ENCODE measurements at places on chromosomes 3 and 15. TPM values are rescaled to one million over a fixed set of nuclear protein-coding genes. Genes with fewer than 3 reads are reported as not detected.

USP50 gene
- total RNA-seq: not detected

CAMKV gene
- total RNA-seq: not detected

ASB14 gene
- total RNA-seq: 0.50 TPM

EPHB3 gene
- total RNA-seq: 4.9 TPM

ERICH6 gene
- not detected for total RNA-seq

MNS1 gene
- 2.3 TPM for total RNA-seq

HTR3E gene
- total RNA-seq: not detected

GRCh38 chr15:33234020-33234461 is 39.5 kb upstream of the FMN1 start:
- no peak overlapping the region for H3K4me3 ChIP-seq
- no peaks in the 10 kb centered on the region for H3K36me3 ChIP-seq
- no peak for DNase-seq
- no peaks in the 10 kb centered on the region for H3K4me1 ChIP-seq

GRCh38 chr3:49238274-49239127 is 38.5 kb downstream of the C3orf62 start:
- H3K36me3 ChIP-seq: no peaks in the 10 kb centered on the region
- no peak for DNase-seq
- H3K4me1 ChIP-seq: peaks cover 14% of the 10 kb centered on the region
- H3K27ac ChIP-seq: peak overlapping the region; percentile 62

DNA sequence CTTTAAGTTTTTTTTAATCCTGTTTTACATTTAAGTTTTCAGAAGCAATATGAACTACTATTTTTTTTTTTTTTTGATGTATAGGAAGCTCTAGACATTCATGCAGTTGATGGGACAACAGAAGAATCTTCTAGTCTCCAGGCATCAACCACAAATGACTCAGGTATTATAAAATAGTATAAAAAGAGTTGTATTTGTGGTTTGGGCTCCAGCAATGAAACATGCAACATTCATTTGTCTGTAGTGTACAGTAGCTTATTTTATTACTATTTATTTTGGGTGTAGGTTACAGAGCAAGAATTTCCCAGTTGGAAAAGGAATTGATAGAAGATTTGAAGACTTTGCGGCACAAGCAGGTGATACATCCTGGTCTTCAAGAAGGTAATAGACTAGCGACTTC is 38.6 kb downstream of the MGA start:
- peaks cover 9% of the 10 kb centered on the region for H3K4me1 ChIP-seq
- no peak for DNase-seq
- peaks cover 35% of the 10 kb centered on the region for H3K36me3 ChIP-seq
- H3K27me3 ChIP-seq: no peaks in the 10 kb centered on the region
- H3K27ac ChIP-seq: no peak overlapping the region

GRCh38 chr3:189950258-189950657 is 170.4 kb downstream of the P3H2 start:
- H3K36me3 ChIP-seq: no peaks in the 10 kb centered on the region
- no peak overlapping the region for H3K4me3 ChIP-seq
- no peak overlapping the region for H3K27ac ChIP-seq
- H3K27me3 ChIP-seq: peaks cover 3% of the 10 kb centered on the region
- DNase-seq: no peak

- H3K27ac ChIP-seq: no peak overlapping the region
- H3K36me3 ChIP-seq: no peaks in the 10 kb centered on the region
- no peak overlapping the region for H3K4me3 ChIP-seq
- H3K27me3 ChIP-seq: no peaks in the 10 kb centered on the region
- DNase-seq: no peak
These were observed 996 bp upstream of the SLC28A1 start for GRCh38 chr15:84883466-84883865.

DNA sequence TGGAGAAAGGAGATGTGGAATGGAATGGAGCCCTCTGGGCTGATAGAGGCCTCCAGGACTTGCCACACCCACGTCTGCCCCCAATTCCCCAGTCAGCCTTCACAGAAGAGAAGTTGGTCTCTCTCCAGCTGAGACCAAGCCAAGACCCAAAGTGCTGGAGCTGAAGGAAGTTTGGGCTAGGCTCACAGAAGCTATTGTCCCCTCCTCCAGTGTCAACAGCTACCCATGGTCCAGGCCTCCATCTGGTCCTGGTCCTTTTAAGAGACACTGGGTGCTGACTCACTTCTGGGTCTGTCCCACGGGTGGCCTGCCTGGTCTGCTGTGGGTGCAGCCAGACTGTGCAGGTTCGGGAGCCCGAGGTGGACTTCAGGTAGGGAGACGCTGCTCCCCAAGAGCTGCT is 179.8 kb downstream of the APBA2 start:
- no peak overlapping the region for H3K27ac ChIP-seq
- no peaks in the 10 kb centered on the region for H3K4me1 ChIP-seq
- H3K27me3 ChIP-seq: no peaks in the 10 kb centered on the region
- no peak overlapping the region for H3K4me3 ChIP-seq
- no peak for DNase-seq

- H3K27ac ChIP-seq: no peak overlapping the region
- no peaks in the 10 kb centered on the region for H3K36me3 ChIP-seq
- no peak for DNase-seq
- no peaks in the 10 kb centered on the region for H3K4me1 ChIP-seq
These were observed 18.1 kb upstream of the OR5AC2 start for GRCh38 chr3:98068824-98069223.

GRCh38 chr3:134260987-134261386 is 10.3 kb upstream of the RYK start:
- no peak overlapping the region for H3K27ac ChIP-seq
- H3K27me3 ChIP-seq: no peaks in the 10 kb centered on the region
- no peaks in the 10 kb centered on the region for H3K36me3 ChIP-seq
- DNase-seq: no peak

- no peaks in the 10 kb centered on the region for H3K27me3 ChIP-seq
- no peaks in the 10 kb centered on the region for H3K4me1 ChIP-seq
- no peak overlapping the region for H3K27ac ChIP-seq
- no peaks in the 10 kb centered on the region for H3K36me3 ChIP-seq
These were observed 1188.0 kb upstream of the ALCAM start for GRCh38 chr3:104178680-104179079.

- no peaks in the 10 kb centered on the region for H3K27me3 ChIP-seq
- peak overlapping the region; percentile 28 for H3K4me3 ChIP-seq
- H3K27ac ChIP-seq: no peak overlapping the region
- H3K4me1 ChIP-seq: no peaks in the 10 kb centered on the region
These were observed 420.7 kb downstream of the ZNF385D start for GRCh38 chr3:21330293-21330692.

GRCh38 chr3:52934630-52935530 is 37.5 kb upstream of the STIMATE start:
- no peaks in the 10 kb centered on the region for H3K4me1 ChIP-seq
- no peak overlapping the region for H3K27ac ChIP-seq

DNA sequence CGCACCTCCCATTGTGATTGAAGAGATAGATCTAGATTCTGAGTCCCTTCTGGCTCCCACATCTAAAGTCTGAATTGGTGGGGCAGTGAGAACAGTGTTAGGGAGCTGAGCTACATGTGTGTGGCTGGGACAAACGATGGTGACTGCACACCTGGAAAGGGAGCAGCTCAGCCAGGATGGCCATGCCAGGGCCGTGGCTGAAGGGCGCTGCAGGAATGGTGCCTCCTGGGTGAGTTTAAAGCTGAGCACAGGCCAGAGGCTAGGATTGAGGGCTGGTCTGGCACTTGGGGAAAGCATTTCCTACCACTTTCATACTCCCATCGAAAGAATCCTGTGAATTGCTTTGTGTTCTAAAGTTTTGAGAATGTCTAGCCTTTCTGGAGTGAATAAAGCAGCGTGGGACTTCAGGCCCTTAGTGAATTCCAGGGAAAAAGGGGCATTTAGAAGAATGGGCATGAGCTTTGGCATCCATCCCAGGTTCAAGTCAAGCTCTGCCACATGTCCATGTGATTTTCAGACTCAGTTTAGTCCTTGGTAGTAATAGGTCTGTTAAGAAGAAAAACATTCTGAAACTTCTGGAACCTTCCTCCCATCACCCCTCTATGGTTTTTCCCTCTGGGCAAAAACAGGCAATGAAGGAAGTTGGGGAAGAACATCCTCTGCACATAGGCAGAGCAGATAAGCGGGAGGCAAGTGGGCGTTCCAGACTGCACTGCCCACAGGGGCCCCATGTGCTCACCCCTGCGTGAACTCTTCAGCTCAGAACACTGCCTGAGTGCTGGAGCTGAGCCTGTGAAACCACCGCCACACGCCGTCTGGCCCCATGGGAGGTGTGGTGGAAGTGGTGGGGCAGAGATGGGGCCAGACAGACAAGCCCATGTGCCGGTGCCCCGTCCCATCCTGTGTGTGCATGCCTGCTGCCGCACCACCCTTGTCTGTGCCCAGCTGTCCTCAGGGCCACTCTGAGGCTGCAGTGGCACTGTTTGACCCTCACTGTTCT is 12.9 kb upstream of the CPNE9 start:
- DNase-seq: no peak
- H3K36me3 ChIP-seq: peaks cover 100% of the 10 kb centered on the region
- no peaks in the 10 kb centered on the region for H3K27me3 ChIP-seq
- H3K27ac ChIP-seq: no peak overlapping the region
- H3K4me3 ChIP-seq: no peak overlapping the region

DNA sequence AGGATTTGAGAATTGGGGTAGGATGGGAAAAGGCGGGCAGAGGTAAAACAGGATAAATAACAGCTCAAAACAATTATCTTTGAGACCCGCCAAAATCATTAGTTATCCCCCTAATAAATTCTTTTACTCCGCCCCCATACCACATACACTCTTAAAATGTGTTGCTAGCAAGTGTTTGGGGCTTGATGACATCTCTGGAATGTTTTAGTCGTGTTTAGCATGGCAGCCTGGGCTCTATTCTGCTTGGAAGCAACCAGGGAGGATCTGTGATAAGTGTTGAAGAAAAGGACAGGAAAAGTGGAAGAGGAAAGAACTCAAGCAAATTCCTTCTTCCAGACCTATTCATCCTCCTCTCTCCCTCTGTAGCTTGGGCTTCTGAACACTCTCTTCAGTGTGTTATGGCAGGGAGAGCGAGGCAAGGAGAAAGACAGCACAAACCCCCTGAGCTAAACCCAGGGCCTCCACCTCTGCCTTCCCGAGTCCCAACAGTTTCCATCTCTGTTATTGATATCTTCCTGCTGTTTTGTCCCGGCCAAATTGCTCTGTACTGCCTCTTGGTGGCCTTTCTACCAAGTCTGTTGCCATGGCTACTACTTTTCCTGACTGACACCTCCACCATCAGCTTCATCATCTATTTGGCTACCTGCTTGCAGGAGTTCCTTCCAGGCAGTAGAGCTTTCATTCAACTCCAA is 135.8 kb downstream of the RPL22L1 start:
- H3K27ac ChIP-seq: no peak overlapping the region
- no peak for DNase-seq
- no peak overlapping the region for H3K4me3 ChIP-seq

DNA sequence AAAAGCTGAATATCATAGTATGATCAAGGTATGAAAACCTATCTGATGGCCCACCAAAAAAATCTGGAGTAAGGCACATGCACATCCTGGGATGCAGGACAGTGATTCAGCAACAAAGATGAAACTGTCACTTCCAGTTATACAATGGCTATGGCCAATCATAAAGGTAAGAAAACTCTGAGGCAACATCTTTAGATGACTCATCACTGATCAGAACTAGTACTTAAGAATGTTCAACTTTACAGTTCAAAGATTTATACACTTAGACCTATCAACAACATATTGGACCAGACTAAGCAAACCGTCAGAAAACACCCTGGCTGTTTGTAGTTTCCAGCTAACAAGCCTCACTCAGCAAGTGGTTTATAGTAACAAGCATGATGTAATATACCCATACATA is 21.3 kb upstream of the PLCH1 start:
- H3K36me3 ChIP-seq: no peaks in the 10 kb centered on the region
- no peak for DNase-seq
- no peak overlapping the region for H3K4me3 ChIP-seq
- H3K27ac ChIP-seq: no peak overlapping the region
- no peaks in the 10 kb centered on the region for H3K27me3 ChIP-seq

GRCh38 chr15:42226648-42227047 is 18.5 kb upstream of the VPS39 start:
- no peak for DNase-seq
- no peak overlapping the region for H3K4me3 ChIP-seq
- no peaks in the 10 kb centered on the region for H3K27me3 ChIP-seq
- H3K36me3 ChIP-seq: peaks cover 97% of the 10 kb centered on the region
- peaks cover 6% of the 10 kb centered on the region for H3K4me1 ChIP-seq
- H3K27ac ChIP-seq: no peak overlapping the region

DNA sequence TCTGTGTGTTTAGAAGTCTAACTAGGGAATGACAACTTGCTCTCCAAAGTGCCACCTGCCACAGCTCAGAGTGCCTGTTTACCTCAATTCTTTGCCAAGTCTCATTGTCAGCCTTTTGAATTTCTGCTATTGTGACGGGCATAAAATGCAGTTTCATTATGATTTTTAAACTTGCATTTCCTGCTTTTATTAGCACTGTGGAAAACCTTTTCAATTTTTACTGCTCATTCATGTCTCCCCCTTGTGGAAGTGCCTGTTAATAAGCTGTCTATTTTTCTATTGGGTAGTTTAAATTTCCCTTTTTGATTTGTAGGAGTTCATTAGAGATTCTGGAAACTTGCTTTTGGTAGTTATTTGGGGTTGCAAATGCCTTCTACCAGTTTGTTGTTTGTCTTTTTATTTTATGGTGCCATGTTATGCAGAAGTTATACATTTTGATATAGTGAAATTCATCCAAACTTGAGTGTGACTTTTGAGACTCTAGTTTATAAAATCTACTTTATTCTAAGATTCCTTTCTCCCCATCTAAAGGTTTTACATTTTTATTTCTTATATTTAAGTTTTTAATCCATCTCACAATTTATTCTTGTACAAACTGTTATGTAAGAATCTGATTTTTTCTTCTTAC is 53.9 kb upstream of the FRMD4B start:
- no peak for DNase-seq
- H3K27me3 ChIP-seq: no peaks in the 10 kb centered on the region
- H3K4me3 ChIP-seq: no peak overlapping the region

DNA sequence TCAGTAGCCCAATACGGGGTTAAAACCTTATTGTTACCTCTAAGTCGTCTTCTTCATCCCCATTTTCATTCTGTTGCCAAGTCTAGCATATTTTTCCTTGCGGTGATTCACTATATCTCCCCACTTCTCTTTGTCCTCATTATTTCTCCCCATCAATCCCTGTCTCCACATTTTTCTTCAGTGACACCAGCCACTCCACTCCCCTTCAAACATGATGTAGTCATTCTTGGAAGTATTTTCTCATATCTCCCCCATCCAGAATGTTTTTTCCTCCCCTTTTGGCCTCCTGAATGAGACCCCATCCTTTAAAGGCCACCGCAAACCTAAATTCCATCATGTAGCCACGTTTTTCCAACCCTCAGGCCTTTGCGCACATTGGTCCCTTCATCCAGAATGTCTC is 105.9 kb downstream of the TOP2B start:
- peaks cover 13% of the 10 kb centered on the region for H3K4me1 ChIP-seq
- no peaks in the 10 kb centered on the region for H3K27me3 ChIP-seq
- no peaks in the 10 kb centered on the region for H3K36me3 ChIP-seq
- no peak overlapping the region for H3K4me3 ChIP-seq

- no peak for DNase-seq
- no peak overlapping the region for H3K4me3 ChIP-seq
- no peak overlapping the region for H3K27ac ChIP-seq
- H3K36me3 ChIP-seq: no peaks in the 10 kb centered on the region
- H3K4me1 ChIP-seq: no peaks in the 10 kb centered on the region
These were observed 45.2 kb downstream of the CMC1 start for GRCh38 chr3:28286595-28286994.
